ENCODE measurements at places on chromosomes 7 and 10. TPM values are rescaled to one million over a fixed set of nuclear protein-coding genes. Genes with fewer than 3 reads are reported as not detected.
A peak's percentile ranks its signal among the peaks of the same experiment; 100 is the strongest.

DNA sequence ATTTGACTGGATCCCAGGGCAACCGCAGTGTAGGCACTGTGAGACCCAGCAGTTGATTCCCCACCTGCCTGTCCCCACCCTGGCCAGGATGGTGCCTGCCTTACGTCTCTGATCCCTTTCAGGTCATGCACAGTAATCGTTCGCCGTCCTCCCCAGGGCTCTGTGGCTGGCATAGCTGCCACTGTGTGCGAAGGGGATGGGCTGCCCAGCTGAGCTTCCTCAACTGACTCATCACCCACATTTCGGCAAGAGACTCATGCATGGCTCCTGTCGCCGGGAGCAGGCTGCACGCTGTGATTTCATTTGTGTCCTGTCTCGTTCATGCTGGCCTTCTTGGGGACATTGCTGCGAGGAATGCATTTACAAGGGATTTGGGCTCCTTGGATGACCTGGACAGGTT is 252.4 kb downstream of the KLF6 start:
- no peak for DNase-seq
- H3K4me1 ChIP-seq, result peaks cover 5% of the 10 kb centered on the region
- H3K27ac ChIP-seq, result no peak overlapping the region
- H3K36me3 ChIP-seq, result no peaks in the 10 kb centered on the region
- H3K4me3 ChIP-seq, result no peak overlapping the region
- no peaks in the 10 kb centered on the region for H3K27me3 ChIP-seq

PAX4 gene
- total RNA-seq, result not detected

CABCOCO1 gene
- total RNA-seq, result not detected

GSTO2 gene
- 2.3 TPM for total RNA-seq

DNA sequence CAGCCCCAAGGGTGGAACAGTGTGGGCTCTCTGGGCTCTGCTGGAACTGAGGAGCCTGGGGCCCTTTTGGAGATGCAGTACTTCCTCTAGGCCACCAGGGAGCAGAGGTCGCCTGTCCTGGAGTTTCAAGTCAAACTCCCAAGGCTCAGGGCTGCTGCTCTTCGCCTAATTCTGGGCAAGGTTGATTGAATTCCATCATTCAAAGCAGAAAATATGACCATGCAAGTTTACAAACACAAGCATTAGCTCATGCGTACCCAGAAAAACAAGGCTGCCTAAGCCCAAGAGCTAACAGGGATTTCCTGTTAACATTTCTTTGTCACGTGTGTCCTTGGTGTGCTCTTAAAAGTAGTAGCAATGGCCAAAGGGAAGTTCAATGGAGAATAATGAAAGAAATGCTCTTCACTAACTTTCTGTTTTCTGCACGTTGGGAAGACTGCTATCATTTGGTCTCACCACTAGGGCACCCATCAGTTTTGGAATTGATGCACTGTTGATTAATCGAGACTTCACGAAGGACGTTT is 20.1 kb downstream of the LDB3 start:
- no peaks in the 10 kb centered on the region for H3K27me3 ChIP-seq
- H3K36me3 ChIP-seq, result peaks cover 25% of the 10 kb centered on the region
- peak; percentile 70 for DNase-seq
- peaks cover 78% of the 10 kb centered on the region for H3K4me1 ChIP-seq
- peak overlapping the region; percentile 98 for H3K27ac ChIP-seq

DNA sequence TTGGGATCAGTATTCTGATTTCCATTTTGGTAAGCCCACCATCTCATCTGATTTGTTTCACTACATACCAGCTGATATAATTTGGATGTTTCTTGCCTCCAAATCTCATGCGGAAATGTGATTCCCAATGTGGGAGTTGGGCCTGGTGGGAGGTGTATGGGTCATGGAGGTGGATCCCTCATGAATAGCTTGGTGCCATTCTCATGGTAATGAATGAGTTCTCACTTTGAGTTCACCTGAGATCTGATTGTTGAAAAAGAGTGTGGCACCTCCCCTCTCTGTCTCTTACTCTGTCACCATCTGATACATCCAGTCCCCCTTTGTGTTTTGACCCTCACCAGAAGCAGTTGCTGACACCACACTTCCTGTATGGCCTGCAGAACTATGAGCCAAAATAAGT is 347.3 kb downstream of the ARL4A start:
- no peak overlapping the region for H3K27ac ChIP-seq
- no peak overlapping the region for H3K4me3 ChIP-seq
- no peak for DNase-seq
- H3K4me1 ChIP-seq, result no peaks in the 10 kb centered on the region
- no peaks in the 10 kb centered on the region for H3K27me3 ChIP-seq

GRCh38 chr10:56646329-56647111 is 285.5 kb upstream of the ZWINT start:
- H3K4me3 ChIP-seq, result no peak overlapping the region
- H3K27me3 ChIP-seq, result no peaks in the 10 kb centered on the region

DNA sequence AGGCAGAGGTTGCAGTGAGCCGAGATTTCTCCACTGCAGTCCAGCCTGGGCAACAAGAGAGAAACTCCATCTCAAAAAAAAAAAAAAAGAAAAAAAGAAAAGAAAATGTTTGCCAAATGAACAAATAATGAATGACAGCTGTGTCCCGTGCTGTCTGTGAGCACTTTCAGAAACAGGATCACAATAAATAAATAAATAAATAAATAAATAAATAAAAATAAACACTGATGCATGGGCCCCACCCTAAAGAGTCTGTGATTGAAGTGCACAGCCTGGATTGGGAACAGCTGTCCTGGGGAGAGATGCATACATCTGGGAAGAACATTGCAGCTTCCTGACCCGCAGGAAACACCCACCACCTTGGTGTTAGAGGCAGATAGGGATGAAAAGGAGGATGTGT is 123.6 kb downstream of the NPTX2 start:
- no peak for DNase-seq
- no peak overlapping the region for H3K4me3 ChIP-seq
- H3K27ac ChIP-seq, result no peak overlapping the region
- no peaks in the 10 kb centered on the region for H3K4me1 ChIP-seq
- H3K27me3 ChIP-seq, result no peaks in the 10 kb centered on the region

DNA sequence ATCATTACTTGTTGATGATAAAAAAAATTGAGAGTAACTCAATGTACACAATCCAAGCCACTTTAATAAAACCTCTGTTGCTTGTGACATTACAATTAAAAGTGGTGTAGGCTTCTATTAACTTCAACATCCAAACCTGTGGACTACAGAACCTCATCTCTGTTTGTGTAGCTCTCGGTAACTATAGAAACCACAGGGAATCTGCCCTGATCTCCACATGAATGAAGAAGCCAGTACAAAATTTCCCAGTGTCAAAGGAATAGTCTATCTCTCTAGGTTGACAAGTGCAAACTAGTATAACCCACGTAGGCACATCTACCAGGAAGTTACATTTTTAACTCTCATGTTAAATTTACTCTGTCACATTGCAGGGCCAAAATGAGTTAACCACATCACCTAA is 204.3 kb downstream of the CHCHD3 start:
- H3K27me3 ChIP-seq, result no peaks in the 10 kb centered on the region
- no peak overlapping the region for H3K4me3 ChIP-seq
- H3K36me3 ChIP-seq, result no peaks in the 10 kb centered on the region
- no peak for DNase-seq
- no peak overlapping the region for H3K27ac ChIP-seq

SOSTDC1 gene
- total RNA-seq, result not detected

NPY gene
- total RNA-seq, result not detected

All from gastrocnemius medialis (tissue), 4 donors.